ENCODE measurements at places on chromosomes 12 and 14.

DNA sequence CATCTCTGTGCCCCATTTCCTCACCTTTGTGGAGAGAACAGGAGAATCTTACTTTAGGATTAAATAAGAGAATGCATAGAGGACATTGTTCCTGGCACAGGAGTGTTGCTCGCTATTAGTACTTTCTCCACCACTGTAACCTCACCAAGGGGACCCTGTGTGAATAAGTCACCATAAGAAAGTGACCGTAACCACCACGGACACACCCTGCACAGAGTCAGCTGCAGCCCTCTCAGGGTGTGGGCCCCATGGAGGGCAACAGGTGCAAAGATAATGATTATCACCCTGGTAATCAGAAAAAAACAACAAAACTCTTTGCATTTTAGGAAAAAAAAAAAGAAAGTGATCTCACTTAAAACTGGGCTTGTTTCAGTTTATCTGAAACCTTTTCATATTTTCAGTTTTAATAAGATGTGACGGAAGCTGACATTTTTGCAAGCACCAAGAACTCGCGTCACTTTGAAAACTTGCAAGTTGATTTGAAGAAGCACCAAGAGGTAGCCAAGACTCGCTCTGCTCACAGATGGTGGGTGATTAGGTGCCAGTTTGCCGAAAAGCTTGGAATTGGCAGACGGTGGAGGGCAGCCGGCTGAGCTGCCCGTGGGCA is 87.0 kb upstream of the VRK1 start:
- DNase-seq = no peak

DNA sequence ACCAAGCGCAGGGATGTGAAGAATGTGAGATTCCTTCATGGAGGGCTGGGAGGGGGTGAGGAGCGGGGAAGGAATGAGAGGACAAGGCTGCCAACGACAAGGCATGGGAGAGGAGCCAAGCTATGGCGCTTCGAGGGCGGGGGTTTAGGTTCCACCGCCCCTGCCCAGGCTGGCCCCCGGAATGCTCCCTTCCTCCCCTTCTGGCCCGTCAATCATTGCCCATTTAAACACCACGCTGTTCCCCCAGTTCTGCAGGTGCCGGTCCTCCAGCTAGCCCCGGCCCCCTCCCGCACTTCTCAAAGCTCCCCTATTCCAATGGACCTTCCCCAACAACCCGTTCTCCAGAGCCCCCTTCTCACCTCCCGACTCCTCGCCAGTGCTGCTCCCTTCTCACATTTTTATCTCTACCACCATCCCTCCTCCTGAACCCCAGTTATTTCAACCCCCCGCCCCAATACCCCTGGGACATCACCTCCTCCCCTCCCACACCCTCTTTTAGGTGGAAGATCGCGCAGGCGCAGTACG is 428 bp downstream of the RNF41 start:
- no peak for DNase-seq

DNA sequence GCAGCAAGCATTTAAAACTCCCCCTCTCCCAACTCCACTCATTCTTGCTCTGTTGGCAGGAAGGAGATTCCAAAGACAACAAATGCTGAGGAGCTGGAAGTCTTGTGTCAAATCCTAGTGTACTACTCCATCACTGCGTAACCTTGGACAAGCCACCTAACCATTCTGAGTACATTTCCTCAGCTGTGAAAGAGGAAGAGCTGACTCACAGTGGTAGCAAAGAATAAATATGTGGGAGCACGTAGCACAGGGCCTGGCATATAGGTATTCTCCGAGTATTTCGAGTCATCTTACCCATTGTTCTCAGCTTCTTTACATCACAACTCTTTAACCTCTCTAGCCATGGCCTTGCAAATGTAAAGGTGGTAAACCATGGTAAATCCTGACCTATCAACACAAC is 28.7 kb downstream of the EGLN3 start:
- DNase-seq = no peak

DNA sequence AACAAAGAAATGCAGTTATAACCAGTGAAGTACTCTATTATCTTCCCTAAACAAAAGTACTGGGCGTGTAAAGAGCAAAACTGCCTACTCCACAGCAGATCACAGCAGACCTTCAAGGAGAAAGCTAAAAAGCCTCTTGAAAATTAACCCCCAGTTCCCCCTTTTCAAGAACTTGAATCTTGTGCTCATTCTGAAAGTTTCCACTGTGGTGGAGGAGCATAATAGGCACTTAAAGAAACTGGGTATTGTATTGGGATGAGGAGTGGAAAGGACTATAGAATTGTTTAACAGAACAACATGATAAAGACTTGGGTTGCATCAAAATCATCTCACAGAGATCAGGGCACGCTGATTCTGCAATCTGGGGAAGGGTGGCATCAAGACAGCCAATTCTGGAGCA is 51.1 kb downstream of the SLC25A47 start:
- no peak for DNase-seq

GRCh38 chr12:132218915-132219314 is 74.7 kb downstream of the NOC4L start:
- DNase-seq = no peak

GRCh38 chr14:68972507-68973218 is 6.4 kb downstream of the ACTN1 start:
- DNase-seq = no peak

- no peak for DNase-seq
These were observed 114.6 kb downstream of the PPFIA2 start for GRCh38 chr12:81644503-81644902.

GRCh38 chr12:93680006-93680405 is 2.8 kb downstream of the CRADD start:
- no peak for DNase-seq

DNA sequence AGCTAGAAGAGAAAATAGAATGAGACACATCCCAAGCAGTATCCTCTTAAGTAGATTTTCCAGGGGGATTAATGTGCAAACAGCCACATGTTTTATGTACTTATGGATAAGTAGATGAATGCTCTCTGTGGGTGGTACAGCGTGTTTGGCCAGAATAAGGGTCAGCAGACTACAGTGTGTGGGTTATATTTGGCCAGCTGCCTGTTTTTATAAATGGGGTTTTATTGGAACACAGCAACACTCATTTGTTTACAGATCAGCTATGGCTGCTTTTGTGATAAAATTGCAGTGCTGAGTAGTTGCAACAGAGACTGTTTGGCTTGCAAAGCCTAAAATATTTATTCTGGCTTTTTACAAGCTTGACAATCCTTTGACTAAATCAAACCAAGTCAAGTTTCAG is 780.2 kb upstream of the SEL1L start:
- no peak for DNase-seq

GRCh38 chr12:26340649-26341048 is 145.3 kb downstream of the SSPN start:
- DNase-seq = no peak

DNA sequence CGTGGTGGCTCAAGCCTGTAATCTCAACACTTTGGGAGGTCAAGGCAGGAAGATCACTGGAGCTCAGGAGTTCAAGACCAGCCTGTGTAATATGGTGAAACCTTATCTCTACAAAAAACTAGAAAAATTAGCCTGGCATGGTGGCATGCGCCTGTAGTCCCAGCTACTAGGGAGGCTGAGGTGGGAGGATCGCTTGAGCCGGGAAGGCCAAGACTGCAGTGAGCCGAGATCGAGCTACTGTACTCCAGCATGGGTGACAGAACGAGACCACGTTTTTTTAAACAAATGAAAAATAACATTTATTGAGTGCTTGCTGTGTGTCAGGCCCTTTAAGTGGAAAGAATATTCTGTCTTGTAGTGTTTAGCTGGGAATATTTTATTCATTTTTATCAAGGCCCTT is 26.6 kb upstream of the CLMN start:
- DNase-seq = no peak

- DNase-seq = no peak
These were observed 2.9 kb downstream of the PRPF40B start for GRCh38 chr12:49626169-49626835.

GRCh38 chr12:94109160-94109559 is 39.2 kb upstream of the PLXNC1 start:
- DNase-seq = no peak

DNA sequence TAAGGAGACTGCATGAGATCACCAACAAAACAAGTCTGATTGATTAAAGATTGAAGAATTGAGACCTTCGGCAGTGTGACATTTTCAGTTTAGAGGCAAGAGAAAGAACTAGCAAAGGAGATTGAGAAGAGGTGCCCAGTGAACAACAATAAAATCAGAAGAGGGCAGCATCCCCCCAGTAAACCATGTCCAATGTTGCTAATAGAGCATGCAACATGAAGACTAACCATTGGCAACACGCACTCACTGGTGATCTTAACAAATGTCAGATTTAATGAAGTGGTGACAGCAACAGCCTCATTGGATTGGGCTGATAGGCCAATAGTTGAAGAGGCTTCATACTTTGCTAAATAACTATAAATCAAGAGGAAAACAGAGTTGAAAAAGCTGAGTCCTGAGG is 20.7 kb upstream of the TAS2R14 start:
- no peak for DNase-seq

- DNase-seq = no peak
These were observed 103.5 kb downstream of the GLT1D1 start for GRCh38 chr12:128956755-128957154.

GRCh38 chr12:55727643-55728185 is 1.1 kb downstream of the CD63 start:
- DNase-seq = no peak

- DNase-seq = no peak
These were observed 1117.0 kb downstream of the FLRT2 start for GRCh38 chr14:86646696-86647690.

DNA sequence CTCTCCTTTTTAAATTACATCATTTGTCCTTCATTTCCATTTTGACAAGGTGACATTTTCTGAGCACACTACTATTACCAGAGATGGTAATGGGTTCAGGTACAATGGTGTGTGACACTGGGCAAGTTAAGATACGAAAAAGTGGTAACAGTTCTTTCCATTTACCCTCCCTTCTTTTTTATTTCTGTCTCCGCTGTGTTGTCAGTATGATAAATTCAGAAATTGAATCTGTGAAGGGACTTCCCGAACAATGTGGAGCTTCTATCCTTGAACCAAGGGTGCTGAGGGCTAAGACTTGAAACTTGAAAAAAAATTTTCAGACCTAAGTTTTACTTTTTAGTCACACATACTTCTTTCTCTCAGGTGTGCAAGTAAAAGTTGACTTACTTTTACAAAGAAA is 103.7 kb downstream of the ERC1 start:
- no peak for DNase-seq

DNA sequence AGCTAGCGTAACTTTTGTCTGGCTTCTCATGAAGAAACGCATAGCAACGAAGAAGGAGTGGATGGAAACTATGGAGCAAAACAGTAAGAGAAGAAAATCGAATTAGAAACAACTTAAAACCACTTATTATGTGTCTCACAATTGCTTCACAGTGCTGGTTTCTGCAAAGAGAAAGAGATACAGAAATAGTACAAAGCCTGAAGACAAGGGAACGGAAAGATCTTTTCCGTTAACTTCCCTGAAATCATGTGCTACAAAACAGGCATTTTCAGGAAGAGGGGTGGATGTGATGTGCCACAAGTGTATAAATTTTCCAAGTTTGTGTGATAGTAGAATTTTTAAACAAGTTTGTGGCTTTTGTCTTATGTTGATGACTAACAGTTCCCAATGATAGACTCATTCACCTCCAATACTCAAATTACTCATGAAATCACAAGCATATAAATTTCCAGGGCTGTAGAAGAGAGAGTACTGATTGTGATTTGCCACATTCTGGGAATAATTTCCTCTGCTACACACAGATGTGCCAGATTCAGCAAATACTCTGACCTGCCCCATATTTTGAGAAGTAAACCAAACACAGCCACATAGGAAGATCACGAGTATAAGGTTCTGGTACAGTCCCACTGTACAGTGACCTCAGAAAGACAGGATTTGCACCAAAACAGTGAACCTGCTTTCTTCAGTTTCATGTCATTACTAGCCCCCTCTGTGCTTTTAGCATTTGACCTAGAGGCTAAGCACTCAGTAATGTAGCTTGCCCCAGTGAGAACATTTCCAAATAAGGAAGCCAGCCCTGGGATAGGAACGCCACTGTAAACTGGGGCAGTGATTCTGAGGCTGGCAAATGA is 41.4 kb upstream of the PPFIA2 start:
- no peak for DNase-seq

DNA sequence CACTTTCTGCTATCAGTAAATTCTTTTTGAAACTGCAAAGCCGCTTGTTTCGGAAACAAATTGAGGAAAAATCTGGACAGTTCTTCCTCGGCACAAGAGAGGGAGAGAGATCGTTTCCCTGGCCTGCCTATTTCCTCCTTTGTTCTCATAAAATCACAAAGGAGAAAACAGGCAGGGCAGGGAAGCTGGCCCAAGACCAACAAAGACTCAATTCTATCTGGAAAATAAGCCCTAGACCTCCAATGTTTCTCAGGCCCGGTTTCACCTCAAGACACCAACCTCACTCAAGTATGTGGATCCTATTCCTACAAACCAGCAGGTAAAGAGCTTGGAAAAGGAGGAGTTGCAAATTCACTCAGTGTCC is 19.5 kb downstream of the DICER1 start:
- DNase-seq = no peak

DNA sequence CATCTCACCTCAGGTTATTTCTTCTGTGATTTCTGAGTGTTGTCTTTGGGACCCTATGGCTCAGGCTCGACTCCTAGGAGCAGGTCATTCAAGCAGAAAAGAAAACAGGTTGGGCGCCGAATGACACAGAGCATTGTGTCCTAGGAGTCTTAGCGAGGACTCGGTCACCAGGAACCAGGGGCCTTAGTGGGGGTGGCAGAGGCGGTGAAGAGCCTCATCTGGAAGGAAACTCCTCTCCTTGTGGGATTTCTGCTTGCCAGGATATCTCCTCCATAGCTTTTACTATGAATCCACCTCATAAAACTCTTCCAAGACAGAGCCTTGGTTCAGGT is 630 bp downstream of the PLEKHH1 start:
- no peak for DNase-seq

- no peak for DNase-seq
These were observed 778 bp downstream of the SLC8B1 start for GRCh38 chr12:113333877-113334785.

GRCh38 chr14:61586544-61587055 is 108.7 kb upstream of the HIF1A start:
- no peak for DNase-seq

DNA sequence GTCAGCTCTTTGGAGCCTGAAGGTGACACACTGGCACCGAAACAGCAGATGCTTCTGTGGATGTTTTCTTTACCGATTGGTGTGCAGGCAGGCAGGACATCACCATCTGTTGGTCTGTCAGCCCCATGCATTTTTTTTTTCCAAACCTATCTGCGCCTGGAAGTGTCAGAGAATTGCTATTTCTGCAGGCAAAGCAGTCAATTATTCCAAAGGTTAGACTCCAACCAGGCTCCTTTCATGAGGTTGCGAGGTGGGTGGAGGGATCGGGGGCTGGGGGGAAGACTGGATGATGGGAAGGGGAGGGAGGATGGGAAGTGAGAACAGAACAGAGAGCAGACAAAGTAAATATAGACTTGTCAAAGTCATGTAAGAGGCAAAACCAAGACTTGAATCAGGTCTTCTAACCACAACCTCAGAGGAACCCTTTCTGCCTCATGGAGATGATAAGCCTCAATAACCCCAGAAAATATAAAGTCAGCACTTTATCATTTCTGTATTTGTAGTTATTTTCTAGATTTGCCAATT is 117.7 kb downstream of the OTOGL start:
- no peak for DNase-seq

Measured in bone marrow (tissue), 2 donors.